ENCODE measurements at places on chromosomes 6 and 20.

DNA sequence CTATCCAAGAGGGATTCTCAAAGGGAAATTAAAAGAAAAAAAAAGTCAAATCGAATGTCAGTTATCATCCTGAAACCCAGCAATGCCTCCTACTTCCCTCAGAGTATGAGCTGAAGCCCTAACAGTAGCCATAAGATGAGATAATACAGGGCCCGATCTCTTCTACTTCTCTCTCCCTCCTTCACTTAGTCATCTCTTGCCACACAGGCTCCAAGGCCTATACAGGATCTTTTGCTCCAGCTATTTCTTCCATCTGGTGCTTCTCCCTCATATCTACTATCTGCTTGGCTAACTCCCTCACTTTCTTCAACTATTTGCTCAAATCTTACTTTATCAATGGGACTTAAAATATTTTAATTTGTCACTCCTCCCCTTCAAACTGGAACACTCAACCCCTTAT, 215.3 kb downstream of the RNGTT start:
- DNase-seq: peak; percentile 58

- DNase-seq: no peak
These were observed 174.2 kb downstream of the TSHZ2 start for GRCh38 chr20:53146201-53146891.

GRCh38 chr6:89997456-89998445, 103.5 kb downstream of the GJA10 start:
- peak; percentile 63 for DNase-seq

DNA sequence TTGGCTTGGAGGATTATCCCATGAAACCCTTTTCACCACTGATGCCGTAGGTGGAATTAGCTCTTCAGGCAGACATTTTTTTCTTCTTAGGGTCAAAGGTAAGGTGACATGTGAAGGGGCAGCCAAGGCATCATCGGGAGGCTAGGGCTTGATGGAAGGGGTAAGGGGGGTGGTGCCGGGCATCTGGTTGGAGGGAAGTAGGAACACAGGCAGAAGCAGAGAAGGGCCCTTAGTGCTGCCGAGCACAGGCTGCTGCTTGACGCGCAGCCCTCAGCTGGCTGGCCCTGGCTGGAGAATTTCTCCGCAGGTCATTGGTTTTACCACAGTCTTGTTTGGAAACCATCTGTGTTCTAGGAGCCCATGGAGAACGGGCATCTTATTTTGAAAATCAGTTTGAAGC, 54.7 kb downstream of the TRAF3IP2 start:
- no peak for DNase-seq

- DNase-seq: no peak
These were observed 545.6 kb downstream of the KIF16B start for GRCh38 chr20:16027686-16028085.

GRCh38 chr20:3563548-3564177, 92.8 kb downstream of the ATRN start:
- no peak for DNase-seq

DNA sequence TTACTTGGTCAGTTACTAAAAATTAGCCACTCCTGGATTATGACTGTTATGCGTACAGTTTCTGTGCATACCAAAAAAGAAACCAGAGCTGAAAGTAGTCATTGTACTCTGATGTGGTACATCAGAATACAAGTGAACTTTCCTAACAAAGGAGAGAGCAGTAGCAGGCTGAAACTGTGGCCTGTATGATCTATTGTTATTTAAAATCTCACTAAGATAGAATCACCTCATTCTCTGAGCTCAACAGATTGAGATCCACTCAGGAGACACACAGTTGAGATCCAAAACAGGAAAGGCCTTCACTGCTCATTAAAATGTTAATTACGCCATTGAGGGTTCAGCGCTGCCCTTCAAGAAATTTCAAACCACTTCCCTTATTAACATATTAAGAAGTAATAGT, 576.4 kb downstream of the LMBRD1 start:
- no peak for DNase-seq

DNA sequence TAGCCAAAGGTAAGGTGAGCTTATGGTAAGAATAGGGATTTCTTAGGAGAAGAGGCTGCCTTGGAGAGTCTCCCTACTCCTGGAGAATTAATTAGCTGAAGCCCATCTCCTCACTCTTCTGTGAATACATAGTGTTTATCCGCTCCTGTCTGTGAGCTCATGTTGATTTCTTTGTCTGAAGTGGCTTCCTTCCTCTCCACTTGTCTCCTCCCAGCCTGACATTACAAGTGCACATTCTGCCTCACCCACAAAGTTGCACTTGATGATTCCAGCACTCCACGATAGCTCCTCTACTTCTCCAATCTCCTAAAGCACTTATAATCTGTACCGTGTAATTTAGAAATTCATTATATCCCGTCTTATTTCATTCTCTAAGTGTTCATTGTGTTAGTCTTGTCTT, 287.2 kb downstream of the QKI start:
- no peak for DNase-seq

DNA sequence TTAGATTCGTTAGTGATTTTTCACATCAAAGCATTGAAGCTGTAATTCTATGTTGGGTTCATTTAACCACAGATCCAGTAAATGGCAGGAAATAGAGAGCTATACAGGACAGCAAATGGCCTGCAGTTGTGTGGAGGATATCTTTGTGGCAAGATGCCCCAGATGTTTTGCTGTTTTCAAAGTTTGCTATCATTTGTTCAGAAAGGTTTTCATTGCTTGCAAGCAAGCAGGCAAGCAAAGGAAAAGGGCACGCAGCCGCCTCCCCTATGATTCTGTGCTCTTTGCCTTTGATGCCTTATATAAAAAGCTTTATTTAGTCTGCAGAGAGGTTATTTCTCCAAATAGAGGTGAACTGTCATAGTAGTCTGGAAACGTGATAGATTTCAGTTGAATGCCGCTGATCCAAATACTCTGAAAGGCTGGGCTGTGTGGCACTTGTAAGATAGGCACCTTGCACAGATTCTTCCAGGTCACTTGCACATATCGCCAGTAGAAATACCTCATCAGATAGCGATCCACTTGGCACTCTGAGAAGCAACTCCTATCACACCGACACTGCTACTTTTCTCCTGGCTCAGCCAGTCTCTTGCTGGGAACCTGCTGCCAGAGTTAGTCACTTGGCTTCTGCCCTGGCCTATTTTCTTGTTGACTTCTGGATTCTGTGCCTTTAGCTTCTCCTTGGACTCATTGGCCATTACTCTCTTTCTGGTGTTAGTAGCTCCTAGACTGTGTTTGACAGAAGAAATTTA, 66.4 kb downstream of the UTRN start:
- DNase-seq: no peak

DNA sequence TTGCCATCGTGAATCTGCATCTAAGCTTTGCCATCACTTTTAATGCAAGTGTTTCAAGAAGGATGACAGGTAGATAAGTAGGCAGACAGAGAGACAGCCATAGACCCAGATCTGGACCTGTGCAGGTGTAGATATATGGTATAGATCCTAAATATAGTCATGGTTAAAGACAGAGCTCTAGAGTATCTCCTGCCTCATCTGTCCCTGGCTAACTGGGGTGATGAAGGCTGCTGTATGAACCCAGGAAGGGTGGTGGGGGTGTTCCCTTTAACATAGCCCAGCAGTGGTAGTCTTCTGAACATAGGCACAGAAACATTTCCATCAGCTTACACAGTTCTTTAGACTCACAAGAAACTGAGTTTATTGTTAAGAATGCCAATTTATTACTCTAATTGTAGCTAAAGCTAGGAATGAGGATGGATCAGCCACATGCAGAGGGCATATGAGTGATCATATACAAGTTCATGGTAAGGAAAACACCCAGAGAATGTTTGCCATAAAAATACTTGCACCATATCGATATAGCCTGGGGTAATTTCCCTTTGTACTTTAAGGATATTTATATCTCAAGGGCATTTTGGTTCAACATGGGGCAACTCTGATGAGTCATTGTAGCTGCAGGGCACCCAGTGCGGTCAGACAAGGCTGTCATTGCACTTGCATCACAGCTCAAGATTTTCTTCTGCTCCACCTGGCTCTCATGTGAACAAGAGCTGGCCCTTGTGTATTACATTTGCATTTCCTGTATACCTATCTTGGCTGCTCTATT, 587.2 kb downstream of the EPM2A start:
- DNase-seq: peak; percentile 87
